ENCODE measurements at places on chromosomes 4 and X.

- DNase-seq: peak; percentile 59
Measured at GRCh38 chr4:47122592-47123291, 91.4 kb downstream of the GABRB1 start.

- DNase-seq: no peak
Measured at GRCh38 chr4:152050106-152050505, 289.3 kb upstream of the GATB start.

DNA sequence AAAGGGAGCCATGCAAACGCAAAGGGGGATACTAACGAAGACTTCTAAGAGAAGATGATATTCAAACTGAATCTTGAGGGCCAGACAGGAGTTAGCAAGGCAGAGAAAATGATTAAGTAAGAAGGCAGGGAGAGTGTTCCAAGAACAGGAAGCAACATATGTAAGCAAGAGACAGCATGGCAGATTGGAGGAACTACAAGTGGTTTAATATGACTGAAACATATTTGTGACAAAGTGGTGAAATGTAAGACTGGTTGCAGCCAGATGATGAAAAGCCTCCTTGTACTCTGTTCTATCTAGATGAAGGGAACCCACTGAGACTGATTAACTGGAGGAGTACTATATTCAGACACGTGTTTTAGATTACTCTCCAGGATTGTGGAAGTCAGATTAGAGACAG lies 116.6 kb upstream of the DIAPH2 start:
- DNase-seq: no peak

GRCh38 chrX:111567542-111568255 lies 56.3 kb downstream of the SERTM2 start:
- no peak for DNase-seq

- DNase-seq: no peak
Measured at GRCh38 chr4:110108422-110108821, 90.0 kb downstream of the ELOVL6 start.

DNA sequence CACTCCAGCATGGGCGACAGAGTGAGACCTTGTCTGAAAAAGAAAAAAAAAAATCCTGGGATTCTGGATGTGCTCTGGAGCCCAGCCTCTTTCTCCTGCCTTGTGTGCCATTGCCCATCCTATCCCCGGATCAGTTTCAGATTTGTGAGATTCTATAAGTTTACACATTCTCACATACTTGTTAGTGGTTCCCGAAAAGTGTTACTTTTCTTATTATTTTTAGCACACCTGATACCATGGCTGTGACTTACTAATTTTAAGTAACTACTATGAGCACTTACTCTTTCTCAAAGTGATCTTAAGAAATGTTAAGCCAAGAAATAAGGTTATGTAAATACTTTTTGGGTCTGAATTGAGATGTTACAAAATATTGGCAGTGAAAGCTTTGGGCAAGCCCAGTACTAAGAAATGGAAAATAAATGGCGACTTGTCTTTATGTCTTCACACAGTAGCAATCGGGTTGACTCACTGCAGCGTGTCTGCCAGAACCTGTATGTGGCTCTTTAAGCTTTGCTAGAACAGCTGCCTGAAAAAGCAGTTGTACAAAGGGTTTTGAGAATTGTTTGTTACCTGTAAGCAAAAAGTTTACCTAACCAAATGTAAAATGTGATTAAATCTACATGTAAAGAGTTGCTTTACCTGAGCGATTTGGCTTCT lies 118.7 kb downstream of the KLHL8 start:
- DNase-seq: no peak

- DNase-seq: no peak
Measured at GRCh38 chr4:124710911-124711310, 1.6 kb downstream of the ANKRD50 start.

- DNase-seq: no peak
Measured at GRCh38 chr4:119510395-119511149, 118.0 kb downstream of the PDE5A start.

GRCh38 chr4:105896461-105896942 lies 1.2 kb downstream of the NPNT start:
- no peak for DNase-seq

DNA sequence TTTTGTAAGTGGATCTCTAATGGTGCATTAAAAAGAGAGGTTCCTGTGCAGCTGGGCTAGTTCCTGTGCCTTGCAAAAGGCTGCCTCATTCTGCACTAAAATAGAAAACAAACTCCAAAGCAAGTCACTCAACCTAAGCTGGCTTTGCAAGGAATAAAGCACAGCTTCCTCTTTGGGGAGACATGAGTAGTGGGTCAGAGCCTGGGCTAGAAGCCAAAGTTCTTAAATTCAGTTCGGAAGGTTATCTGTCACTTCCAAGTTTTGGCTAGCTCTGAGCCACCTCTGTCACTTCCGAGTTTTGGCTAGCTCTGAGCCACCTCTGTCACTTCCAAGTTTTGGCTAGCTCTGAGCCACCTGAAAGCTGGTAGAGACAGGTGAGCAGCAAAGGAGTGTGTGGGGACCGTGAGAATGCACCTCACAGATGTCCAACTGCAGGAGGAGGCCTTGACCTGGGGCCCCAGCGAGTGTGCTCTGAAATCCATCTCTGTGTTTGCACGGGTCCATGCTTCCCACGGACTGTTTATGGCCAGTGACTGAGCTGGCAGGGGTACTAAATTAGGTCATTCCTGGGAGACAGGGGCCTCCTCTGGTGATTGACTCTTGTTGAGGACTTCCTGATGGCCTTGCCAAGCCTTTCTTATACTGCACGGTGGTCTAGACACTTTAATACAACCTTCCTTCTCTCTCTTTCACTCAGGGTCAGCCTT lies 36.4 kb upstream of the MAMLD1 start:
- DNase-seq: no peak

GRCh38 chr4:8153441-8153840 lies 5.2 kb downstream of the ABLIM2 start:
- DNase-seq: no peak

DNA sequence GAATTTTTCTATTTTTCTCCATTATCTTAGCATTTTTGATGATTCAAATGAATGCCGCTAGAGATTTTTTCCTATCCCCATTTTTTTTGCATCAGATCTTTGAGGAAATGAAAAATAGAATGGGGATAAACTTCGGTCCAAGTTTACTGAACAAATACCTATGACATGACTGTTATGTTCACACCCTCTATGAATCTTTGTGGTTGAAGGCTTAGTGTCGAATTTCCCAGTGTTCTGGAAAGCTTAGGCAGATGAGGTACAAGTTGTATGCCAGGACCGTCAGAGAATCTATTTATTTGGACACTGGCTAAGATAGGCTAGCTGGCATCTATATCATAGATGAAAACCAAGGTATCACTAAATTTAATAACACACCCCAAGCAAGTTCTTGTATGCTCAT lies 123.4 kb downstream of the SPCS3 start:
- no peak for DNase-seq

DNA sequence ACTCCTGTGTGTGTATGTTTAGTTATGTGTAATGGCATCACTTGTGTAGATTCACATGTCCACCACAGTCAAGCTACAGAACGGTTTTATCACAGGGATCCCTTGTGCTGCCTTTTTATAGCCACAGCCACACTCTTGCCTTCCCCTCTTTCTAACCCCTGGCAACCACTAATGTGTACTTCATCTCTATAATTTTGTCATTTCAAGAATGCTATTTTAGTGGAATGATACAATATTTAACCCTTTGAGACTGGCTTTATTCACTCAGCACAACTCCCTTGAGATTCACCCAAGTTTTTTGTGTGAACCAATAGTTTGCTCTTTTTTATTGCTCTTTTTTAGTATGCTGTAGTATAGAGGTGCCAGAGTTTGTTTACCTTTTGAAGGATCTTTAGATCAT lies 112.1 kb downstream of the CDKL5 start:
- no peak for DNase-seq

DNA sequence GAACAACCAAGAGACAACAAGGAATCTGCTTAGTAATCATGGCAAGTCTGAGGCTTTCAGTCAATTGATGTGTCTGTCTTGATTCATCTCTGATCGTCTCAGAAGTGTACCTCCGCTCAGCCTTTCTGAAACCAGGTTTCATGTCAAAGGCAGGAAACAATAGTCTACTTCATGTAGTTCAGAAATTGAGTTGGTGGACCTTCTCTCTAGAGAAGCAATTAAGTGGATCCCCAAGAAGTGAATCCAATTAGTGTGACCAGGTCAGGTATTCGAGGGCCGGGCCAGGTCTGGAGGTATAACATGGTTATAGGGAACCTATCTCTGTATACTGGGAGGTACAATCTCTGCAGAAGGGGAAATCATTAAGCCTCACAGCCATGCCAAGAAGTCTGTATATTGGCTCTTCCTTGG lies 32.0 kb downstream of the DAPP1 start:
- DNase-seq: no peak

DNA sequence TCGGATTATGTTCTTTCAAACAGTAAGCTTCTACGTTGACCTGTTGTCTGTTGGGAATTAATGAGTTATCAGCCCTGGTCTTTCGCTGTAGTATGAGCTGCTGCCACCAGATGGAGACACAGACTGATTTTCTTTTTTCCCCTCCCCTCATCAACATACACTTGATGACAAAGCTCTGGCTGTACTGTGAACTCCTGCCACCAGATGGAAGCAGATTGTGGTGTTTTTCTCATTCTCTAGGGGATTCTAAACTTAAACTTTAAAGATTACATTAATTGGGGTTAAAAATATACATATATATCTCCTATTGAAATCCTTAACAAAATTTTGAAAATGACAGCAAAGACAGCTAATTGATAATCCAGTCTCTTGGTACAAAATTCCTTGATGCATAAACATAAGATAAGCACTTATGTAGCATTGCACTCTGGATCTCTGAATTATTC lies 44.8 kb downstream of the SMS start:
- peak; percentile 75 for DNase-seq

GRCh38 chr4:24443200-24443599 lies 141.2 kb downstream of the DHX15 start:
- DNase-seq: no peak

DNA sequence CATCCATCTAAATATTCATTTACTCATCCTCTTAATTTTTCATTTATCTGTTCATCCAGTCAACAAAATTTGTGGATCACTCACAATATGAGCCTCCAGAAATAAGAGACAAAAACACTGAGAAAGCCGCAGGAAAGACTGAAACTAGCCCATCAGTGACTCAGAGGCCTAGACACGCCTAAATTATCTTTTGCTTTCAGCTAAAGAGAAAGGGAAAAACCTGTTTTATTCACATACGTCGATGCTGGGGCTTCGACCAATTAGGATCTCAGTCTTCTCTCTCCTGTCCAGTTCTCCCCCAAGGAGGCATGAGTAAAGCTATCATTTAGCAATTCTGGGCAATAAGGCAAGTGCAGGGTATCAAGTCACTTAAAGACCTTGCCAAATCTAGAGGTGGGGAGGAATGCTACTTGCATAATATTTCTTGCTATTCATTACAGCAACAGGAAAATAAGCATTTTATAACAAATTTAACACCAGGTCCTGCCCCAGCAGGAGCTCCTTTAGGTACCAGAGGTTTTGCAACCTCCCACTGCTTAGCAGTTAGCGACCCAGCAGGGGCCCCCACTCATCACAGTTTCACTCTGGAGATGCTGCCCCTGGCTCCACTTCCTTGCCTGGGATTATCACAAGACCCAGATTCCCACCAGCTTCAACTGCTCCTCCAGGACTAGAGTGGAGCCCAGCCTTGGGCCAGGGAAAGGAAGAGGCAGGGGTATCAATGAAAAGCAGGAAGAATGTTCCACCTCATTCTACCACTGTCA lies 30.1 kb upstream of the TMEM154 start:
- DNase-seq: no peak

- no peak for DNase-seq
Measured at GRCh38 chr4:59553721-59554091, 1646.4 kb upstream of the ADGRL3 start.

- no peak for DNase-seq
Measured at GRCh38 chr4:5923376-5923775, 30.5 kb upstream of the CRMP1 start.

- no peak for DNase-seq
Measured at GRCh38 chr4:168279556-168279955, 39.0 kb downstream of the DDX60 start.

DNA sequence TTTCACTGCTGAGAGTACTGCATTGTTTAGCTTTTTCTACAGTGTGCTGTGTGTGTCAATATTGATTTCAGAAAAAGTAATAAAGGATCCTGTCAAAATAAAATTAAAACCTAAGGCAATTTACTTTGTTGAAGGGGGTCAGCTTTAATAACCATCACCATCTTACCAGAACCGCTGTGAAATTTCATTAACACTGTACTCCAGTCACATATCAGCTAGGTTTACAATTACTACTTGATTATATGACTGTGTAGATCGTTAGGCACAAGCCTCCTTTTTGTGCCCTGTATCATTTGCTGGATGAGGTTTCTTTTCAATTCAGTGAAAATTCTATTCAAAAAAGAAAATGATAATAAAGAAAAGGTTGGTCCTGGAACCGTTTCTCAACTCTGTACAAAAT lies 917.2 kb downstream of the CENPC start:
- DNase-seq: no peak

DNA sequence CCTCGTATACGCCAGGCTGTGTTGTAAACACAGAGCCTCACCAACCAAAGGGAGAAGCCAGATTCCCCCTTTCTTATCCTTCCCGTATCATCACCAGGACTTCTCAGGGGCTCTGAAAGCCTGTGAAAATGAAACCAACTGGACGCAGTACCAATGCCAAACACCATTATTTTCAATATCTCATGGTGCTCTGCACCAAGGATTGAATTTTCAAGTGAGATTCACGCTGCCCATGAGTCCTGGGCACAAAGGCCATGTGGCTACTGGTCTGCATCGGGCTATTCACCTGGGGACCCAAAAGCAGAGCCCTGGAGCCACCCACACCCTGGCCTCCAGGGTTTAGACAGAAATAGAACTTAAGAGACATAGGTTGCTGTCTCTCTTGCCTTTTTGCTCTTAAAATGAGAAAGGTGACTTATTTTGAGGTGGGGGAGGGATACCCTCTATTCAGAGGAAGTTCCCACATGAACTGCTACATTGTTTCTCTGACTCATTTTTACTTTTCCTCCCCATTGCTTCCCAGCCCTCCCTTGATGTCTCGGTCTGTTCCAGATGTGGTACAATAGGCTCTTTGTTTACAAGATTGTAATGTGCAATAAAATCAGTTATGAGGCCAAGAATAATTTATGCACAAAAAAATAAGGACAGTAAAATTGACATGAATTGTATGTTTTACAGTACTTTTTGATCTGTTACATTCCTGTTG lies 55.4 kb downstream of the MAML3 start:
- no peak for DNase-seq

- no peak for DNase-seq
Measured at GRCh38 chr4:146155152-146155724, 20.3 kb upstream of the LSM6 start.

- no peak for DNase-seq
Measured at GRCh38 chr4:8618421-8618820, 25.9 kb downstream of the CPZ start.

Data from CD4-positive, alpha-beta T cell treated with Interleukin-12 subunit alpha and Interleukin-12 subunit beta, for 1 hour (primary cell).